Cardiac muscle cell (in vitro differentiated cells and primary cell): ENCODE measurements at places on chromosomes 1 and 21. TPM values are rescaled to one million over a fixed set of nuclear protein-coding genes. Genes with fewer than 3 reads are reported as not detected.

DNA sequence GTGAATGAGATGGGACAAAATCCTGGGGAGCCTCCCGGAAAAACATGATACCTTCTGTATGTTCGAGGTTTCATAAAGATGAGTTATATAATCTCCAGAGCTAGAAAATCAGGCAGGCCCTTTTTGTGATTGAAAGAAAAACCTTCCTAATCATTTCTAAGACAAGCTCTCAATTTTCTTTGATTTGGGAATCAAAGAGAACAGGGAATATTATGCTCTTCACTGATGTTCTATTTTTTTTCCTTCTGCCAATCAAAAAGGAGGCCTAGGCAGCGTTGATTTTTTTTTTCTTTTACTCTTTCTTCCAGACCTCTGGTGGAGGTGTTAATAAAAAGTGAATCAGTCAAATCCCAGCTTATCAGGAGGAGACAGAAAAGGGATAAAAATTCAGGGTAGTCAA lies 34.5 kb downstream of the DIRAS3 start:
- H3K27me3 ChIP-seq = no peaks in the 10 kb centered on the region
- no peak overlapping the region for H3K4me3 ChIP-seq
- no peaks in the 10 kb centered on the region for H3K36me3 ChIP-seq
- DNase-seq = no peak

GRCh38 chr1:185834371-185834905 lies 100.2 kb downstream of the HMCN1 start:
- H3K27me3 ChIP-seq = no peaks in the 10 kb centered on the region
- no peak for DNase-seq
- no peaks in the 10 kb centered on the region for H3K36me3 ChIP-seq
- H3K4me3 ChIP-seq = no peak overlapping the region
- H3K4me1 ChIP-seq = no peaks in the 10 kb centered on the region
- H3K27ac ChIP-seq = no peak overlapping the region

GRCh38 chr1:113247782-113248181 lies 142.5 kb upstream of the MAGI3 start:
- H3K36me3 ChIP-seq = no peaks in the 10 kb centered on the region
- no peak for DNase-seq
- H3K4me3 ChIP-seq = no peak overlapping the region
- no peaks in the 10 kb centered on the region for H3K27me3 ChIP-seq

DNA sequence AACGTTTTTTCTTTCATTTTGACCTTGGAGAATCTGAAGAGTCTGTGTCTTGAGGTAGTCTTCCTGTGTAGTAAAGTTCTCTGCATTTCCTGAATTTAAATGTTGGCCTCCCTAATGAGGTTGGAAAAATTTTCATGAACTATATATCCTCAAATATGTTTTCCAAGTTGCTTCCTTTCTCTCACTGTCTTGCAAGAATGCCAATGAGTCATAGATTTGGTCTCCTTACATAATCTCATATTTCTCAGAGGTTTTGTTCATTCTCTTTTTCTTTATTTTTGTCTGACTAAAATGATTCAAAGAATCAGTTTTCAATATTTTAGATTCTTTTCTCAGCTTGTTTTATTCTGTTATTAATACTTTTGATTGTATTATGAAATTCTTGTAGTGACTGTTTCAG lies 87.6 kb downstream of the DRAM2 start:
- no peaks in the 10 kb centered on the region for H3K4me1 ChIP-seq
- no peaks in the 10 kb centered on the region for H3K36me3 ChIP-seq
- no peak overlapping the region for H3K4me3 ChIP-seq
- DNase-seq = peak; percentile 3

DNA sequence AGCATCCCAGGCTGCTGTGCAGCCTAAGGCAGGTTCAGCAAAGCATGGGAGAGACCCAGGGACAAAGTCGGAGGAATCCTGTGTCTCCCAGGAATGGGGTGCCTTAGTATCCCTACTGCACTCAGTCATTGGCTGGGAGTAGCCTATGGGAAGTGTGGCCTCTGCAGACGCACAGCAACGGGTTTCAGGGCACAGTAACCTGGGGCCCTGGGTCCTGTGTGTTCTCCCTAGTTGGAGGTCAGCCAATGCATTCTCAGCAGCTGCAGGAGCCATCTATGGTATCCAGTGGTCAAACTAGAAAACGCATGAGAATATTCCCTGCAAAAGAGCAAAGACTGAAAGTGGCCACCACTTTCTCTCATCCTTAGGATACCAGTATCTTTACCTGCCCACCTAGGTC lies 13.7 kb upstream of the C1orf21 start:
- no peaks in the 10 kb centered on the region for H3K4me1 ChIP-seq
- no peak overlapping the region for H3K27ac ChIP-seq
- no peak overlapping the region for H3K4me3 ChIP-seq
- no peaks in the 10 kb centered on the region for H3K36me3 ChIP-seq
- H3K27me3 ChIP-seq = no peaks in the 10 kb centered on the region

RHCE gene
- 1.8 and 2.1 TPM in 2 replicates for total RNA-seq

GRCh38 chr1:7298749-7299151 lies 472.3 kb upstream of the VAMP3 start:
- H3K4me3 ChIP-seq = no peak overlapping the region
- H3K27ac ChIP-seq = no peak overlapping the region
- no peak for DNase-seq
- H3K4me1 ChIP-seq = no peaks in the 10 kb centered on the region
- H3K36me3 ChIP-seq = no peaks in the 10 kb centered on the region

PIK3C2B gene
- total RNA-seq = 23.3 and 36.1 TPM in 2 replicates

LAD1 gene
- total RNA-seq = 8.4 and 12.6 TPM in 2 replicates

LRRC8D gene
- total RNA-seq = 10.1 and 10.7 TPM in 2 replicates
